ELF-1 (cell line): ENCODE measurements at places on chromosomes 6 and 20.
A peak's percentile ranks its signal among the peaks of the same experiment; 100 is the strongest.

DNA sequence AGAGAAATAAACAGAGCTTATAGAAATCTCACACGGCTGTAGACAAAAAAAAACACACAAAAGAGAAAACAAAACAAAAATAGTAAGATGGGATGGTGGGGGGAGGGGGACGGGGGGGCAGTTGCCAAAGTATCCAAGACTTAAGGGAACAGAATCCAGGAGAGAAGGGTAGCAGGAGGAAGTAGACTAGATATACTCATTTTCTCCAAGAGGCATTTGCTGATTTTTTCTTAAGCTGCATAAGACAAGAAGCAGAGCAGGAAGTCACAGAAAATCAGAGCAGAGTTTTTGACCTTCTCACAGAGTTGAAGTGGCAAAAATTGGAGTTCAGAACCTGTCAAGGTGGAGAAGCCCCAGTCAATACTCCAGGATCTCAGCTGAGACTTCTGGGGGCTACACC, 237.7 kb downstream of the HIVEP2 start:
- no peak for DNase-seq

DNA sequence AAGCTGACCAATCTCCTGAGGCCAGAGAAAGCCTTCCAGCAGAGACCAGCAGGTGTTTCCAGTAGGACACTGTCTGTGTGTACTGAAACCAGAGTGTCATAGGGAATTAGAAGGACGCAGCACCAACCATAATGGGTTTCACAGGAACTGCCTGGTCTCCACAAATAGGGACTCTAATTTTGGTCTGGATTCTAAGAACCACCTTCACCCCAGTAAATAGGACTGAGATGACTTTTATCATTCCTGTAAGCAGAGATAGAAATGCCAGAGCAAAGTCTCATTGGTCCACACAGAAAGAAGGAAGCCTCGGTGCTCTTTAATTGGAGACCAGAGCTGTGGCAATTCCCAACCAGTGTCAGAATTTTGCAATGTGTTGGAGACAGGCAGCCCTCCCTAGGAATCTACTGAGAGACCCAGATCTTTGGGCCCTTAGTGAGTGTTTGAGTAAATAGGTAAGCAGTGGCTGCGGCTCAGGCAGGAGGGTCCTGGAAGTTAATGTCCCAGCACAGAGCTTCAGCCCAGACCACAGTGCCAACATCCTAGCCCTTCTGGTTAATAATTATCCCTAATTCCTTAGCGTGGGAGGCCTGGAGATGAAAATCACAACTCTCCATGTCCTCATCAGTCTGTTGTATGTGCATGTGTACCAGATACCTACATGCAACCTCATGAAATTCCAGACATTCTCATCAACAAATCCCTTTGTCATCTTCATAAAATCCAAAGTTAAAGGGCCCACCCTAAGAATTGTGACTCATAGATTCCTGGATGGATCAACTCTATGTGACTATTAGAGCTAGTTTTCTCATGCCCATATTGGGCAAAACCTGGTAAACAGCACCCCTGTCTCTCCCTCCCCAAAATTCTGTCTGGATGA, 81.2 kb downstream of the UNC5CL start:
- no peak for DNase-seq

GRCh38 chr6:149094934-149095351, 222.6 kb upstream of the TAB2 start:
- no peak for DNase-seq

GRCh38 chr20:8933381-8933807, 135.5 kb upstream of the PLCB4 start:
- DNase-seq: peak; percentile 44

- DNase-seq: no peak
Observed at GRCh38 chr6:145977881-145978280, 13.7 kb upstream of the SHPRH start.

DNA sequence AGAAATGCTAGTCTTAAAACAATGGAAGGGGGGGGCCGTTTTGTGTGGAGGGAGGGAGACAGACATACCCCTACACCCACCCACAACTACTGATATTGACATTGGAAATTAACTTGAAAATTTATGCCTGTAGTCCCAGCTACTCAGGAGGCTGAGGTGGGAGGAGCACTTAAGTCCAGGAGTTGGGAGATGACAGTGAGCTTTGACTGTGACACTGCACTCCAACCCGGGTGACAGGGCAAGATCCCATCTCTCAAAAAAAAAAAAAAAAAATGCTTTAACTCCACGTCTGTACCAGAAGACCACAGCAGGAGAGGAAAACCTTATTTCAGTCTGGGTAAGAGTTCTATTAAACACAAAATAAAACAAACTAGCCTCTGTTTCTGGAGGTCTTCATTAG, 2.2 kb downstream of the TBC1D20 start:
- no peak for DNase-seq

DNA sequence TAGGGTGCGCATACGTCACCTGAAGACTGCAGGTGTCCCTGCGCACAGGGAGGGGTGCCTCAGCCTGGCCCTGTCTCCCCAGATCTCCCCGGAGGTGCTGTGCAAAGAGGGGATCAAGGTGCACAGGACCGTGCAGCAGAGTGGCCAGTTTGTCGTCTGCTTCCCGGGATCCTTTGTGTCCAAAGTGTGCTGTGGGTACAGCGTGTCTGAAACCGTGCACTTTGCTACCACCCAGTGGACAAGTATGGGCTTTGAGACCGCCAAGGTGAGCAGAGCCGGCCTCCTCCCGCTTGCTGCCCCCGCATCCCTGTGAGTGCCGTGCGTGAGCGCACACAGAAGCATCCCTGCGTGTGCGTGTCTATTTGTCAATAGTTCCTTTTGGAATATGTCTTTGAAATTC, 150.7 kb downstream of the DTNBP1 start:
- DNase-seq: peak; percentile 50

- DNase-seq: peak; percentile 66
Observed at GRCh38 chr6:27157459-27158315, 89.8 kb upstream of the PRSS16 start.

DNA sequence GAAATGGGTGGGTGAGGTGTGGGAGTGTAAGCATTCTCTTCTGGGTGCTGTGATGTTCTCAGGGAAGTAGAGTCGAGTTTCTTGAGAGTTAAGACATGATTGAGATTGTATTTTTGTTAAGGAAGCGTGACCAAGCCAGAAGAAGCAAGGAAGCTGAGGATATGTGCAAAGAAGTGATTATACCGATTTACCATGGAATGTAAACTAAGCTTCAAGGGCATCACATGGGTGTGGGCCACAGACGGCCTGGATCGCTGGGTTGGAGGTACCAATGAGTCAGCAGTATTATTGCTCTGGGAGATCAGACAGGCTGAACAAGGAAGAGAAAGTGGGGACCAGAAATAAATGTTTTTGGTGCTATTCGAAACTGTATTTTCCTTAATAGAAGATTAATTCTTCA, 184.1 kb upstream of the GMDS start:
- DNase-seq: no peak

DNA sequence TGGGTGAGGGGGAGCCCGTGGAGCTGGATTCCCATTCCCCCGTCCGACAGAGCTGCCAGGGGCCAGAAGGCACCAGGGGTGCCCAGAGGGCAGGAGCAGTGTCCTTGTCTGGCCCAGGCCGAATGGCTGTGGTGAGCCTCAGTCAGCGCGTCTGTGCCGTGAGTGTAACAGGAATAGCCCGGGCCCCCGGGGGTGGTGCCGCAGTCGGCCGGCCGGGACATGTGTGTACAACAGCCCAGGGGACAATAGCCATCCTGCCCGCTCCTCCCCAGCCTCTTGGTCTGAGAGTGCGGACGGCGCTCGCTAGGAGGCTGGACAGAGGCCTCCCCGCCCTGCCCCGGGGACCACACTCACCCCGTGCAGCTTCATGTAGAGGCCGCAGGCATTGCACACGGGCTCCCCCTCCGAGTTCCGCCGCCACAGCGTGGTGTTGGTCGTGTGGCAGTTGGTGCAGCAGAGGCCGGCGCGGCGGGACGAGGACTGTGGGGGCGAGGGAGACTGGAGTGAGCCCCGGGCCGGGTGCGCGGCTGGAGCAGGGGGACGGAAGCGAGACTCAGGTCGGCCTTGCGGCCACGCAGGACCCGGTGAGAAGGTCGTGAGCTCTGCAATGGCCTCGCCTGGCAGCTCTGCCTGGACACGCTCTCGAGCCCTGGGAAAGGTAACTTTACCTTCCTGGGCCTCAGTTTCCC, 9.6 kb downstream of the GATA5 start:
- DNase-seq: no peak

GRCh38 chr6:51494342-51494741, 593.1 kb downstream of the PKHD1 start:
- DNase-seq: no peak

DNA sequence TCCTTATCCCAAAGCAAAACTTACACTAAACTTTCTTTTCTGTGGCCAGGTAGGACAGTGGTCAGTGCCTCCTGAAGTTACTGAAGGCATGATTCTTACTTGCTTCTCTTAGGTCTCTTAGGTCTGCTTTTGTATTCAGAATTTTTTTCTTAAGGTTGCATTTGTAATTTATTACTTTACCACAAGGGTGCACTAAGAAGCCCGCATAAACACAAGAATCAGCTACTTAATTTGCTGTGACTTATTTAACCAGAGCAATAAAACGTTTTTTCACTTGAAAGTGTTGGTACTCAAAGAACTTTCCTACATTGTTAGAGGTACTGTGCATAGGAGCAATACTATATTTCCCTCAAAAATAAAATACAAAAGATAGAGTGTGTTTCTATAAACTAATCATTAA, 75.4 kb upstream of the LAMA2 start:
- DNase-seq: peak; percentile 18

DNA sequence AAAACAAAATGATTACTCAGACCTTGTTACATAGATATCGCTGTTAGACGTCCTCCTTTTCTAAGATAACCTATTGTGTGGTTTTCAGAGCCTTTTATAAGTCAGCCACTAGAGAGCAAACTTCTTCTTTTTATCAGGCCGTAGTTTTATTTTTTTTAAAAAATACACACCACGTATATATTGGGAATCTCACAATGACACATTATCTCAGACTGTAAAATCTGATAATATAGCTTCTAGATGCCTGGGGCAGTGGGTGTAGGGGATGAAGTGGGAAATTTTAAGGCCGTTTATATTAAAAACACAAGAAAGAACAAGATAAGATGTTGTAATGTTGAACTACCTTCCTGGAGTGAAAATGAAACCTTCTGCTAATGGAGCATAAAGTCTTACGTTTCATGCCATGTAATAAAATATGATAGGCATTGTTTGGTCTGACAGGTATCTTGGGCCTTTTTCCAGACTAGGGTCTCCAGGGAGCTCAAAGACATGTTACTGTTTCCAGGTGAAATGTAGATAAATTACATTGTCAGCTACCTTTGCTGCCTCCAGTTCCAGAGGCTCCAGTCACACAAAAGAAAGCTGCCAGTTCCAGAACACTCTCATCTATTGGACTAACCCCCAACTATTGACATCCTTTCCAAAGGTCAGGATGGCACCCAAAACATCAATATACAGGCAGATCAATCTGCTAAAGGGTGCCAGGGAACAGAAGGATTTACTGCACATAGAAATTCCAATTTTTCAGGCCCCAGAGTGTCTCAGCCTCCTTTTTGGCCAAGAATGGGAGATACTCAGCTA, 130.2 kb upstream of the AKIRIN2 start:
- no peak for DNase-seq

- DNase-seq: no peak
Observed at GRCh38 chr20:63829603-63829944, 1.5 kb downstream of the ZBTB46 start.

DNA sequence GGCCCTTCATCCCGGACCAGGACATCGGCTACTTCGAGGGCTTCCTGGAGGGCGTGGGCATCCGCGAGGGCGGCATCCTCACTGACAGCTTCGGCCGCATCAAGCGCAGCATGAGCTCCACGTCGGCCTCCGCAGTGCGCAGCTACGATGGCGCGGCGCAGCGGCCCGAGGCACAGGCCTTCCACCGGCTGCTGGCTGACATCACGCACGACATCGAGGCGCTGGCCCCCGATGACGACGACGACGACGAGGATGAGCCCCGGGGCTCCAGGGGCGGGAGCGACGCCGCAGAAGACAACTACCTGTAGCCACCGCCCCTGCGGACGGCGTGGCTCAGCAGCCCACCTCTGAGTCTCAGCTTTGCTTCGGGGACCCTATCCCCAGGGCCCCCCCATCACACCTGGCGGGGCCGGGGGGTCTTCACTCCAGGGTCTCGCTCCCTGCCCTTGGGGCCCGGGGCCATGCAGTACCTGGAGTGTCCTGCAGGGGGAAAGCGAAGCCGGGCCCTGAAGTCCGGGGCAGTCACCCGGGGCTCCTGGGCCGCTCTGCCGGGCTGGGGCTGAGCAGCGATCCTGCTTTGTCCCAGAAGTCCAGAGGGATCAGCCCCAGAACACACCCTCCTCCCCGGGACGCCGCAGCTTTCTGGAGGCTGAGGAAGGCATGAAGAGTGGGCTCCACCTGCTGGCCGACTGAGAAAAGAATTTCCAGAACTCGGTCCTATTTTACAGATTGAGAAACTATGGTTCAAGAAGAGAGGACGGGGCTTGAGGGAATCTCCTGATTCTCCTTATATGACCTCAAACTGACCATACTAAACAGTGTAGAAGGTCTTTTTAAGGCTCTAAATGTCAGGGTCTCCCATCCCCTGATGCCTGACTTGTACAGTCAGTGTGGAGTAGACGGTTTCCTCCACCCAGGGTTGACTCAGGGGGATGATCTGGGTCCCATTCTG, 20.8 kb upstream of the HCK start:
- DNase-seq: peak; percentile 97

DNA sequence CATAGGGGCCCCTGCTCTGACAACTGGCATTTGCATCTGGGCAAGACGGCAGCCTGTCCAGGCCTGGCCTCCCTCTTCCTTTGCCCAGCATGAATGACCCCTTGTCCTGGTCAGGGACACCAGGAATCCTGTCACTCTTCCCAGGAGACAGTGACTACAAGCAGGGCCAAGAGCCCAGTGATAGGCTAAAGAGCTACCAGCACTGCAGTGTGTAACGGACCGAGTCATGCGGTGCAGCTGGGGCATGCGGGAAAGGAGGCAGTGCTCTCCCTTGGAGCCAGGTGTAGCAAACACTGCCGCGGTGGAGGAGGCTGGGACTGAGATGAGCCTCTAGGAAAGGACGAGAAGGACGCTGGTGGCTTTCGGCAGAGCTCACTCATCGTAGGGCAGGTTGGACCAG, 38.7 kb upstream of the DSP start:
- DNase-seq: peak; percentile 33

DNA sequence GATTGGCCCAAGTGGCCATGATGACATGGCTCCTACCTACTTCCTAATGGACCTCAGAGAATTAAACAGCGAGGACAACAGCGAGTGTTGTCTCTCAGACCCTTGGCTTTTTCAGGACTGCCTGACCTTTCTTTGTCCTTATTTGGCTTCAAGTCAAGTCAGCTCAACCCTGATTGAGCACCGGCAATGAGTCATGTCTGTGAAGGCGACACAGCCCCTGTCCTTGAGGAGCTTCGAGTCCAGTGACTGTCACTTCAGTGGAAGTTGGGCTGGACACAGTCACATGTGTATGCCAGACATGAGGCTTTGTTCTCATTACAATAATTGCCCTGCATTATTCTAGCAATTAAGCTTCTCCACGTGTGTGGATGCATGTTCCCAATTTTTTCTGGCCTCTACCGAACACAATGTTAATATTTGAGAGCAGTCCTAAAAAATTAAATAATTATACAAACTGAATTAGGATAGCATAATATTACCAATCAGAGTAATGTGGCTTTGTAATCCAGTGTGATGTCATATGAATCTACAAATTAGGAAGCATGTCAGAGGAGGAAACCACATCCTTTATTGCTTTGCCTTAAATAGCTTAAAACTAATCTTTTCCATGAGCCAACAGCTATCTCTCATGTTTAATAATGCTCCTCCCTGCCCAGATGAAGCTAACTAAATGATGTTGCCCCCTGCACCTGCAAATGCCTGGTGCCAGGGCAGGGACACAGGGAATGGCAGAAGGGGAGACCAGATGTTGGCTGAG, 178.6 kb downstream of the CDH26 start:
- no peak for DNase-seq

- DNase-seq: no peak
Observed at GRCh38 chr6:14660806-14661579, 543.4 kb downstream of the CD83 start.
